ENCODE measurements at places on chromosomes 7 and 10.

- no peak for DNase-seq
Observed at GRCh38 chr10:69318867-69319727, 40.8 kb downstream of the HK1 start.

DNA sequence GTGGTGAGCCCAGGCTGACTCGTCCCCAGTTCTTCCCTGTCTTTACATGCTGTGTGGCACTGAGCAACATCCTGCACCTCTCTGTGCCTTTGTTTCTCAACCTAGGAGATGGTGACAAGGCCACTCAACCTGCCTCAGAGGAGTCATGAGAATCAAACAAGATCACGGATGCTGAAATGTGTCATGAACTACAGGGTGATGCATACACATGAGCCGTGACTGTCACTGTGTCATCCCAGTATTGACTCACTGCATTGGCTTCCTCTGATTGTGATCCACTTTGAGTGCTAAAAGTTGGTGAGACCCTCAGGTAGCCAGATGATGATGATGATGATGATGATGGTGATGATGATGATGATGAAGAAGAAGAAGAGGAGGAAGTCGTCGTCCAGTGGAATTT lies 11.5 kb downstream of the C10orf71 start:
- DNase-seq: no peak

GRCh38 chr10:69898524-69898923 lies 96.8 kb downstream of the COL13A1 start:
- DNase-seq: no peak

DNA sequence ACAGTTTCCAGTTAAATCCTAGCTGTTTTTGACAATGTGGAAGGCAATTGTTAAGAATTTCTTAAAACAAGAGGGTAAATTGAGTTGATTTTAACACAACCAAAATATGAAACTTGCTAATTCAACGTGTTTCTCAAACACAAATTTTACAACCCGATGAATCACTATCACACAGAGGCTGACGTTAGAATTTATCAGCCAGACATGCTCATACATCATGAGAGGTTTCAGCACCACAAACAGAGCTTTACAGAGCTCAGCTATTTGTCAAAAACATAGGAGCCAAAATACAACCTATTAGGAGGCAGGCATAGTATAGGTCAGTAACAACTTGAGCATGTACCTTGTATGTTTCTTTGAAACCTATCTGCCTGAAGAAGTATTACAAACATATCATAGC lies 36.1 kb downstream of the LRRN3 start:
- DNase-seq: no peak

DNA sequence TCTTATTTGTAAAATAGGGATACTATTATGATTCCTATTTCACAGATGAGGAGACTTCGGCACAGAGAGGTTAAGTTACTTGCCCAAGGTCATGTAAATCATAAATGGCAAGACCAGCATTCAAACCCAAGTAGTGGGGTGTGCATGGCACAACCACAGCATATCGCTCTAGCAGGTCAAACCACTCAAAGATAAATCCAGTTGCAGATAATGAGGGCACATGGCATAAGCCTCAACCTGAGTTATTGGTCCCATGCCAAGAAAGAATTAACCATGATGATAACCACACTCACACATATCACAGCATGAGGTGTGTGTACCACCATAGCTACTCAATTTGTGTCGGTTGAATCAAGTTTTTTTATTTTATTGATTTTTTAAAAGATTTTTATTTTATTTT lies 180.5 kb downstream of the CREB5 start:
- no peak for DNase-seq

- no peak for DNase-seq
Observed at GRCh38 chr10:80750268-80750667, 212.6 kb downstream of the SH2D4B start.

- DNase-seq: no peak
Observed at GRCh38 chr7:69599286-69599954, 1.1 kb downstream of the AUTS2 start.

DNA sequence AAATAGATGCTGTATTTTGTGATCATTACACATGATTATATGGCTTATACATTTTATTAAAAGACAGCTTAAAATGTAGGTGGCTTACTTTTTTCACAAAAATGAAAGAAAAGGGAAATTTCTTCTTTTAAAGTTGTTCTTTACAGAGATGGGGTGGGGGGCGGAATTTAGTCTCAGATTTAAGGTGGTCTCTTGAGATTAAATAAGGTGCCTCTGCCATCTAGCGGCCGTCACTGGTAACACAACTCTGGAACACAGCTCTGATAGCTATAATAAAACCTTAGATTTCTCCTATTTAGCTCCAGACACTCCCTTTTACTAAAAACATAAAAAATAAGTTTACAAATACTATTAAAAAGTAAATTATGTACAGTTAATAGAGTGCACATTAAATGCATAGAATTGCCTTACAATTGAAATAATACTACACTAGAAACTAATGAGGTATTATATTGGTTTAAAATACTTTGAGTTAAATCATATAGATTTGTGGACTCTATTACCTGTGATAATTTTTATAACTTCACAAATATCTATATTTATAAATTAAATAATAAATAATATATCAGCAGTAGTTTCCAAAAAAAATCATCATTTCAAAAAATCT lies 210.9 kb downstream of the DGKB start:
- DNase-seq: no peak

GRCh38 chr7:94486216-94486615 lies 23.4 kb upstream of the CASD1 start:
- no peak for DNase-seq

- no peak for DNase-seq
Observed at GRCh38 chr7:26043801-26044200, 108.2 kb upstream of the NFE2L3 start.

DNA sequence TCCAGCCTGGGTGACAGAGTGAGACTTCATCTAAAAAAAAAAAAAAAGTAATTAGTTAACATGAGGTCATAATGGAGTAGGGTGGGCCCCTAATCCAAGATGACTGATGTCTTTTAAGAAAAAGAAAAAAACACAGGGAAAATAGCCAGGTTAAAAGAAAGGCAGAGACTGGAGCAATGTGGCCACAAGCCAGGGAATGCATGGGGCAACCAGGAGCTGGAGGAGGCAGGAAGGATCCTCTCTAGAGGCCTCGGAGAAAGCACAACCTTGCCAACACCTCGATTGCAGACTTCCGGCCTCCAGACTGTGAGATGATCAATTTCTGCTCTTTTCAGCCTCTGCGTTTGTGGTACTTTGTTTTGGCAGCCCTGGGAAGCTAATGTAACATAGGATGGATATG lies 121.5 kb downstream of the ITIH5 start:
- no peak for DNase-seq

GRCh38 chr7:63117-63480 lies 129.3 kb upstream of the FAM20C start:
- DNase-seq: no peak

DNA sequence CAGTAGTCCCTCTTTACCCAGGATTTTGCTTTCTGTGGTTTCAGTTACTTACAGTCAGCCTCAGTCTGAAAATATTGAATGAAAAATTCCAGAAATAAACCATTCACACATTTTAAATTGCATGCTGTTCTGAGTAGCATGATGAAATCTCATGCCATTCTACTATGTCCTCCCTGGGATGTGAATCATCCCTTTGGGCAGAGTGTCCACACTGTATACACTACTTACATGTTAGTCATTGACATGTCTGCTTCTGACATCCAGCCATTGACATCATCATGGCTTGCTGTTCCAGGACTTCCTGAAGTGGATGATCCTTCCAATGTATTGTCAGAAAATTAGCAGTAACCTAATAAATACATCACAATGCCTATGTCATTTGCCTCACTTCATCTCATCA lies 34.6 kb upstream of the MALRD1 start:
- DNase-seq: no peak

DNA sequence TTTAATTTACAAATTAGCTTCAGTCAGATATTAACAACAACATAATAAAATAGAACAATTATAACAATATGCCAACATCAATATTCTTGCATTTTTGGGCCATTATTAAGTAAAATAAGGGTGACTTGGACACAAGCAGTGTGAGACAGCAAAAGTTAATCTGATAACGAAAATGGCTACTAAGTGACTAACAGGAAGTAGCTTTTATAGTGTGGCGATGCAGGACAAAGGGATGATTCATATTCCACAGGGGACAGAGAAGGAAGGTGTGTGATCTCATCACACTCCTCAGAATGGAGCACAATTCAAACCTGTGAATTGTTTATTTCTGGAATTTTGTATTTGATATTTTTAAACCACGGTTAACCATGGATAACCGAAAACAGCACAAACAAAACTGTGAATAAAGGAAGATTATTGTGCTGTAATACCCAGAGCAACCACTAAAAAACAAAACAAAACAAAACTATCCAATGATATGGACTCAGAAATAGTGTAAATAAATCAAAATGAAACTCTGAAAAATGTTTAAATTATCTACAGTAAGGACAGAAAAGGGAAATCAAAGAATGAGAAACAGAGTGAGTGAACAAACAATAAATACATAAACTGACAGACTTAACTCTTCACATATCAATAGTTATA lies 66.9 kb upstream of the TFEC start:
- no peak for DNase-seq

- DNase-seq: no peak
Observed at GRCh38 chr7:80711531-80711930, 73.1 kb downstream of the CD36 start.

- DNase-seq: no peak
Observed at GRCh38 chr10:61761825-61762217, 99.1 kb downstream of the CABCOCO1 start.

DNA sequence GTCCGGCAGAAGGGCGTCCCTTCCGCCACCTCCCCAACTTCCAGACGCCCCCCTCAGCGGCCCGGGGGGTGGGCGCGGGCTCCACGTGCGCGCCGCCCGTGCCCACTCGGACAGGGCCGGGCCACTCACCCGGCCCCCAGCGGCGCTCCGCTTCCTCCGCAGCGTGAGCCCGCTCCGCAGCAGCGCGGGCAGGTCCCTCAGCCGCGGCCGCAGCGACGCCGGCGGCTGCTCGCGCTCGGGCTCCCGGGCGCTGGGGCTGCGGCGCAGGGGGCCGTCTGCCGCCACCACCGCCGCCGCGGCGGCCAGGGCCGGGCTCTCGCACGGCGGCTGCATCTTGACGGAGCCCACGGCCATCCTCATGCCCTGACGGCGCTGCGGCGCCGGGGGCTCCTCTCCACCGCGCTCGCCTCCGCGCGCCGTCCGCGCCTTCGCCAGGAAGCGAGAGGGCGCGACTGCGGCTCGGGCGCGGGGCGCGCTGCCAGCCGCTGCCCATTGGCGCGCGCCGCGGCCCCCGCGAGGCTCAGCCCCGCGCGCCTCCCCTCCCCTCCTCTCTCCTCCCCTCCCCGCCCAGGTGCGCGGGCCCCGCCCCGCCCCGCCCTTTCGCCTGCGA lies at the start of gene RAPGEF5:
Gene RAPGEF5 (minus strand): TSS at position 454 of the 610 bp plus-strand sequence. CDS start 94 bp downstream, at position 360.
- no peak for DNase-seq

GRCh38 chr10:47314416-47314970 lies 7.8 kb upstream of the GDF2 start:
- DNase-seq: no peak

DNA sequence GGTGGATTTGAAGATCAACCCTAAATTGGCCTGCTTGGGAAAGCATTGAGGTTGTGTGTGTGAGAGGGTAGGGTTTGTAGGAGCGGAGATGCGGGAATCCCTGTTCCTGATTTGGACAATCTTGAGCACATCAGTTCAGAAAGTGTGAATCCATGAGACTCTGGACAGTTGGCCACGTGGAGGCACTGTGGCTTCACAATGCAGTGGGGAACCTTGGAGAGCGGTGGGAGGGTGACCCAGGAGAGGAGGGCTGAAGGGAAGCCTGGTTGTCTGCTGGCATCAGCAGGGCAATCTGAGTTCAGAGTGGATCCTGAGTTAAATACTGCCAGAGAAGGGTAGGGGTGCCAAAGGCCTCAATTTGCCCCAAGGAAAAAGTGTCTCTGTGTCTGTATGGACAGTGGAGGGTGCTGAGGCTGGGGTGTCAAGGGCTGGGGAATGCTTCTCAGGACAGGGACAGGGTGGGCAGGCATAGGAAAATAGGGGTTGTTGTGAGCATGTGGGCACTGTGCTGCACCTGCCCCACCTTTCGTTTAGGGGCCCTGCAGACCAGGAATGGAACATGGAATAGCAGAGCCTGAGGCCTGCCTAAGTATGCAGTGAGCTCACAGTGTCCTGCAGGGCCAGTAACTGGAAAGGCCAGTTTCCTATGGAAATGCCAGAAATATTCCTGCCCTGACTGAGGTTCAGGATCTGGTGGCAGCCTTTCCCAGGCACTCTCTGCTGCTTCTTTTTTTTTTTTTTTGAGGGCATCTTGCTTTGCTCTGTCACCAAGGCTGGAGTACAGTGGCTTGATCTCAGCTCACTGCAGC lies 162.9 kb upstream of the PRSS58 start:
- no peak for DNase-seq

- no peak for DNase-seq
Observed at GRCh38 chr10:86410542-86411124, 44.0 kb upstream of the GRID1 start.

GRCh38 chr7:129664029-129665012 lies 52.8 kb downstream of the NRF1 start:
- peak; percentile 51 for DNase-seq

- DNase-seq: no peak
Observed at GRCh38 chr7:96359876-96360275, 38.0 kb upstream of the SLC25A13 start.

DNA sequence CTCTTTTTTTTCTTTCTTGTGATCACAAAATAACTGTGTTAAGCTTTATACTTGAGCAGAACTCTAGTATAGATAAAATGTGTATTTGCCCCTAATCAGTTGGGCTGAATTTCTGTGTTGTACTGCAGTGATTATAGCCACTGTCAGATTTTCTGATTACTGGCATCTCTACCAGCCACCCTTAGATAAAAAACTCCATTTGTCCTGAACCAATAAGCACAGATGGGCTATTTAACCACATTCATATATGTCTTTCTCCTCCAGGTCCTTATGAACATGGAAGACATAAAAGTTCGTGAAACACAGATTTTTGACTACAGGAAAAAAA lies 38.3 kb downstream of the CFAP58 start:
- DNase-seq: no peak

- no peak for DNase-seq
Observed at GRCh38 chr10:117477961-117478670, 64.4 kb upstream of the EMX2 start.

- no peak for DNase-seq
Observed at GRCh38 chr10:71228875-71229675, 16.7 kb downstream of the UNC5B start.

- DNase-seq: no peak
Observed at GRCh38 chr7:6250364-6250833, 22.0 kb downstream of the CYTH3 start.

GRCh38 chr7:67595431-67596180 lies 599.0 kb downstream of the TYW1 start:
- no peak for DNase-seq

DNA sequence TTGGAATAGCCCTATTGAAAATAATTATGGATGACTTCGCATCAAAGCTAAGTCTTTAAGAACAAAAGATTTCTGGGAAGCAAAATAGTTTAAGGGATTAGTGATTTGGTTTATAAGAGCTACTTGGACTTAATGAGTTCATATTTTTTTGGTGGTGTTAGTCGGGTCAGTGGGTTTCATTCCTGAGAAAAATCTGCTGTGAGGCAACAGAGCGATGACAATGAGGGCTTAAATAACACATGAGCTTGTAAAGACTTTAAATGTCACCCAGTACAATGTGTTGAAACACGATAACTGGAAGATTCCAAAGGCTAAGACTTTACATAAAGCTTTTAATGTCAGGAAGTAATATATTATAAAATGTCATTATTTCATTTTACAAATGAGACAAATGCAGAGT lies 178.8 kb downstream of the ARL4A start:
- no peak for DNase-seq
